Mesendoderm (in vitro differentiated cells): ENCODE measurements at places on chromosomes 6 and 20.
A peak's percentile ranks its signal among the peaks of the same experiment; 100 is the strongest.

GRCh38 chr20:62522748-62523396 lies 47.1 kb upstream of the GATA5 start:
- no peak for DNase-seq

DNA sequence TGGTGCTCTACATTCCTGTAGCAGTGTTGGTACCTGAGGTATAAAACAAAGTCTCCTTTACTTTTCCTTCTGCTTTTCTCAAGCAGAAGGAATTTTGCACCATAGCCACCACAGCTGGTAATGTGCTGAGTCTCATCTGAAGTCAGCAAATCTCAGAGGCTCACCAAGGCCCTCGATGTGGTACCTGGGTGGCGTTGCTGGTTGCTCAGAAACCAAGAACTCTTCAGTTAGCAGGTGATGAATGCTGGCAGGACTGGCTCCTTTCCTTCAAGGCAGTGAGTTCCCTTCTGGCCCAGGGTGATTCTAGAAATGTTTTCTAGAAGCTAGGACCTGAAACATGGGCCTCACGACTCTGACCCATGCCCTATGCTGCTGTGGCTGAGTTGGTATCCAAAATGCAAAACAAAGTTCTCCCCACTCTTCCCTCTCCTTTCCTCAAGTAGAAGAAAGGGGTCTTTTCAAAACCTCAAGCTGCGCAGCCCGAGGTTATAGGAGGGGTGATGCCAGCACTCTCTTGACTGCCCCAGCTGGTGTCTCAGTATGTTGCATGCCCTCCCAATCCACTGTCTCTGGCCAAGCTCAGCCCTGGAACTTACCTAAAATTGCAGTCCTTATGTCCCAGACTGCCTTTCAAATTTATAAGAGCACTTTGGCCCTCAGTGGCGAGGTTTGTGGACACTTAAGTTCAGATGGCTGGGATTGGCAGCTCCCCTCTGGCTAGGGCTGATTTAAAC lies 592.3 kb downstream of the FRK start:
- peak; percentile 6 for DNase-seq

DNA sequence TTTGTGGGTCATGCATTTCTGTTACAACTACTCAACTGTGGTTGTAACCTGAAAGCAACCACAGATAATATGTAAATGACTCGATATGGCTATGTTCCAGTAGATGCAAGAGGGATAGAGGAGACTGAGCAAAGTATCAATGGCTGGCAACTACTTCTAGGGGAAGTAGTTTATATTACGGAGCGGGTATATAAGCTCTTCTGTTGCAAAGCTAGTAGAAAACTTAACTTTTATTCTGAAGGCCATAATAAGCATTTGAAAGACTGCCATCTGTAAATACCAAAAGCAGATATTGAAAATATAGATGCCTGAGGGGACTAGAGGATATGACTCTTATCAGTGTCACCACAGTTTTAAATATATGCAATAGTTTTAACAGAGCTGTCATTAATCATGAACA lies 655.3 kb downstream of the PHF3 start:
- DNase-seq: no peak

GRCh38 chr20:46232539-46232938 lies 75.8 kb downstream of the CDH22 start:
- no peak for DNase-seq

- peak; percentile 88 for DNase-seq
Measured at GRCh38 chr20:18144541-18145099, 7.0 kb downstream of the KAT14 start.

- DNase-seq: no peak
Measured at GRCh38 chr6:133938533-133938932, 14.5 kb upstream of the TBPL1 start.

- no peak for DNase-seq
Measured at GRCh38 chr6:155521719-155522118, 66.1 kb upstream of the NOX3 start.

DNA sequence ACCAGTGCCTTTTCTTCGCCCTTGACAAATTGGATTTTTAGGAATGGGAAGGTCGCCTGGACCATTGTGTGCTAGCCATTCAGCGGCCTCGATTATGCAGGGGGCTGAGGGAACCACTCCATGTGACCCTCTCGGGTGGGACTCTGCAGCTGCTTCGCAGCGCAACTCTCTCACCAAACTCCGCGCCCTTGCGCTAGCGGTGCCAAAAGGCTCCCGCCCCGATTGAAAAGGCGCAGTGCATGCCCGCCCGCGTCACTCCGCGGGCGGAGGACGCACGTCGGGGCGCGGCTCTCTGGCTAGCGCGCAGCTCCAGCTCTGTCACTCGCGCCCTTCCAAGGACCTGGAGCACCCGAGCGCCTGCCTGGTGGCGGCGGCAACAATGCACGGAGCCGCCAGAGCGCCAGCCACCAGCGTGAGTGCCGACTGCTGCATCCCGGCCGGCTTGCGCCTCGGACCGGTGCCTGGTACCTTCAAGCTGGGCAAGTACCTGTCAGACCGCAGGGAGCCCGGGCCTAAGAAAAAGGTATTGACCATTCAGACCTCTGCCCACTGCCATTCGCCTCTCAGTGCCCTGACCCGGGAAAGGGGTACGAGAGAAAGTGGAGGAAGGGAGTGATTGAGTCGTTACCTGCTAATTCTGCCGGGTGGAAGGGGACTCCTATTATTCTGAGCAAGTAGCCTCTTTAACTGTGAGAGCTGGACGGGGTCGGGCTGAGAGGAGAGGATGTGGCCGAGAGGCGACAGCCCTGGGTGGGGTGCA lies at the start of gene PRDM13:
TSS of gene PRDM13 (plus strand) at position 178 of the 760 bp plus-strand sequence. CDS start at position 380, 202 bp downstream.
- peak; percentile 51 for DNase-seq

DNA sequence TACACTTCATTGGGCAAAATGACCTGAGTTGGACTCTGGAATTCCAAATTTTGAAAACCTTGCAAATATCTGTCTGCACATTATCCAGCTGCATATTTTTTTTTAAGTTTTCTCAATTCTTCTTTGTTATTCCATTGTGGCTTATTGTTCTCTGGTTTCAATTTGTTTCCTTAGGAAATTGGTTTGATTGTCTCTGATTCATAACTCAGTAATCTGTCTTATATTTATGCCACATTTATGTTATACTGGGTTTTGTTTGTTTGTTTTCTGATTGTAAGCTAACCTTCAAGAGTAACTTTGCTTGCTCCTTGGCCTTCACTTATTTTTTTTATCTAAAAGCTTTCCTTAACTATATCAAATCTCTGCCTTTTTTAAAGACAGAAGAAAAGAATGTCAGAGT lies 193.3 kb upstream of the PLCB4 start:
- DNase-seq: no peak

DNA sequence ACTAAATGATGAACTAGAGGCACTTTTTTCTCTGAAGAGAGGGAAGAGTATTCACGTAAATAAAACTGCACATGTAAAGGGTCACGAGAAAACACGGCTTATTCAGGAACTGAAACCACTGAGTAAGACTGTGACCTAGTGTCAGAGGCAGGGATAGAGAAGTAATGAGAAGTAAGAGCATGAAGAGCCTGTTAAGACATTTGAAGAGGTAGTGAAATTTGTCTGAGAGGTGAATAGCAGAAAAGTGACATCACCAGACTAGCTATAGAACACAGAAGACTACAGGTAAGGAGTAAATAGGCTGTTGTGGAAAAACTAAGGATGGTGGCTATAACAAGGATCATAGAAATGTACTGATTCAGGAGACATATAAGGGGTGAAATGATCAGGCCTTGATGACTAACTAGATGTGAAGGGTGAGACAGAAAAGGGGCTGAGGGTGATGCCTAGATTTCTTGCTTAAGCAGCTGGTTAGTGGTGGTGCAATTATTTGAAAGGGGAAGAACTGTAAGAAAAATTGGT lies 76.8 kb downstream of the REV3L start:
- no peak for DNase-seq

- DNase-seq: no peak
Measured at GRCh38 chr6:84582997-84583396, 181.4 kb downstream of the TBX18 start.

DNA sequence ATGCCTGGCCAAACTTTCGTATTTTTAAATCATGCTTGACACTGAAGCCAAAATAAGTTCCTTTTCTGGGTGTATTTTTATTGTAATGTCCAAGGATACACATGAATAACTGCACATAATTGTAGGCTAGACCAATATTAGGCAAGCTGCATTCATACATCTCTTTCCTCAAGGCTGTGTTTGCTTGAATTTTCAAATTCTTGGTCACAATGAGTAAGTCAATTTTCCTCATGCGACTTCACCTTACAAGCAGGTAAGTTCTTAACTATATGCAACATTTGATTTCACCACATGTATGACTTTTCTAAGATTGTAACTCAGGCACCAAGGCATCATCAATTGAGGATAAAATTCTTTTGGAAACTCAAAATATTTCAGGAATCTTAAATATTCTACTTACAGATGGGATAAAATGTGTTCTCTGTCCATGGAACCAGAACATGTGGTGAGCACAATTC lies 112.4 kb upstream of the ZNF217 start:
- DNase-seq: no peak

- peak; percentile 6 for DNase-seq
Measured at GRCh38 chr6:123838505-123839234, 35.0 kb downstream of the NKAIN2 start.

DNA sequence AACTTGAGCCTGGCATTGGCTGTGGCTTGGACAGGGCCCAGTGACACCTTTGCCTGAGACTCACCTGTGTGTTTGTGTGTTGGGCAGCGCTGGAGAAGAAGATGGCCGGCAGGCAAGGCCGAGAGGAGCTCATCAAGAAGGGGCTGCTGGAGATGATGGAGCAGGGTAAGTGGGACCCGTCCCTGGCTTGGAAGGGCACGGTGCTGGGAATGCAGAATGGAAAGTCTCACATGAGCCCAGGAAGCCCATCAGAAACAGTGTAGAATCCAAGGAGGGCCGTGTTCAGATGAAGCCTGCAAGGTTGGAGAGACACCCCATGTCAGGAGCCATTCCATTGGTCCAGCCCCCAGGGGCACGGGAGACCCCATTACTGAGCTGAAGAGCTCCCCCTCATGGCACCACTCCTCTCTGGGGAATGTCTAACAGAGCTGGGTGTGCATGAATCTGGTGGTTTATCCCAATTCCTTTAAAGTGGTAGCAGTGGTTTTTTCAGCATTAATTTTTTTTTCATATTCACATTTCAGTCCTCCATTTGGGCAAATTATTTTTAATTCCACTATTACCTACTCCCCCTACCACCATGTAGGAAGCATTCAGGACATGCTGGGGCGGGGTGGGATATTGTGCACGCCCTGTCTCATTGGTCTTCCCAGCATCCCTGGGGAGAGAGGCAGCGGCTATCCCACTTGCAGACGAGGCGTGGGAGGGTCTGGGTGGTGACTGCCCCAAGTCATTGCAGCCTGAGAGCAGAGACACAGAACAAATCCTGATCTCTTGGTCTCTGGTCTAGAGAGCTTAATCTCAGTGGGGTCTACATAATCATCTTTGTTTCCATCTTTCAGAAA lies 143.6 kb downstream of the PHACTR3 start:
- no peak for DNase-seq

GRCh38 chr6:96851858-96852257 lies 14.6 kb upstream of the GPR63 start:
- DNase-seq: no peak

- DNase-seq: peak; percentile 37
Measured at GRCh38 chr6:90859612-90860011, 272.7 kb upstream of the MAP3K7 start.

DNA sequence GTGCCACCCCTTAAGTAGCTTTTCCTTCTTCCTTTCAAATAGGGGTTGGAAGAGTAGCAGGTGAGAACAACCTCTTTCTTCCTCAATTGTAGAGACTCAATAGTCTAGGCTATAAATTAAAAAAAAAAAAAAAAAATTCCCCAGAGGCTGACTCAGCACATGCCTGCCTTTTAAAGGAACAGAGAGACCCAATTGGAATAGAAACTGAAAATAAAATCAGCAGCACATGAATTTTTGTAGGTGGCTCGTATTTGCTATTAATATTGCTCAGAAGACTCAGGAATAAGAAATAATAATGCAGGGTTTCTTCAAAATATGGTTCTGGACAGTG lies 19.3 kb downstream of the TOP1 start:
- DNase-seq: no peak

DNA sequence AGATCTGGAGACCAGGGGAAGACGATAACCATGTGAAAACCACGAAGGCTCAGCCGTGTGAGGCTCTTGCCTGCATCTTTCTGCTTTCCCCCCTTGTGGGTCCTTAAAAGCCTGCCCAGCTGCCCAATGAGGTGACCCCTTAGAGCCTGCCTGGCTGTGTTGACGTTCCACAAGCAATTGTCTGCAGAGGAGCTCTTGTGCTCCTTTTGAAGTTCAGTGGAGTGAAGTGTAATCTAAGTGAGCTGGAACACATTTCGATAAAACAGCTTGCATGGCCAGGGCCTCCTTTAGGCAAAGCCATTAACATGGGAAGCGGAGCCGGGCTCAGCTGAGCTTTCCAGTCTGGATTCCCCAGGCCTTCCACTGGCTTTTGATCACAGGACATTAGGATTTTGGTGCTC lies 27.3 kb upstream of the TCP11 start:
- no peak for DNase-seq

DNA sequence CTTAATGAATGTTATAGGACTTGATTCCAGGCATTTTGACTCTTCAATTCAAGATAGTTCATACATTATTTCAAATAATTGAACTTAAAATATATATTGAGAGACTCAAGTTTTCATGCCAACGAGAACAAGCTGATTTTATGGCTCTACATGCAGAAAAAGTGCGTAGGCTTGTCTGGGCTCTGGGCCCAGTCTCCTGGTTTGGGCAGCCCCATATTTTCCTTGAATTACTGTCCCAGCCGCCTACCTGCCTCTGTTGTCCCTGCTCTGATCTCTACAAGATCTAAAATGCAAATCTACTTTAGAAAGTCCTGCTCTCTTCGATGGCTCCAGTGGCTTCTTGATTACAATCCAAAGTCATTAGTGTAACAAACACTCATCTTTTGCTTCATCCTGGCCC lies 537.4 kb upstream of the CHD6 start:
- DNase-seq: no peak

- DNase-seq: no peak
Measured at GRCh38 chr6:78910010-78910409, 42.7 kb downstream of the IRAK1BP1 start.

DNA sequence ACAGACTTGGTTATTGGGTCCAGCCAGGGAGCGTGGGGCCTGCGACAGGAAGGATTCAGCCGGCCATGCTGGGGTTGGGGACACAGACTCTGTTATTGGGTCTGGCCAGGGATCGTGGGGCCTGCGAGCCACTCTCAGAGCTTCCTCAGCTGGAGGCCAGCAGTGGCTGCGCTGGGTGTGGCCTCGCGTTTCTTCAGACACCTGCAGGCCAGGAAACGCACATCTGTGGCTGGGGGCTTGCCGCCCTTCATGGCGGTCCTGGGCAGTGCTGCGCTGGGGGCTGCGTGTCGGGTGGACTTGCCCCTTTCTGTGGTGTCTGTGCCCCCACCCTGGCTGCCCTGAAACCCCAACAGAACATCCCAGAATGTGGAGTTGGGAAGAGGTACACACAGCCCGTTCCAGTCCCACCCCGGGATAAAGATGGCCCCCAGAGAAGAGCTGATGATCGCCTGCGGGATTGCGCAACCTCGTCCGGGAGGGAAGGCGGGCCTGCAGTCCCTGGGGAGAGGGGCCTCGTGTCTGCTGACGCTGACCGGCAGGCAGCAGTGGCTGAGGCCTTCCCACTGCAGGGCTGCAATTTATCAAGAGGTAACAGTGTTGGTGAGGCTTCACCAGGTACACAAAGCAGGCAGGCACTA lies 16.9 kb upstream of the MTG2 start:
- DNase-seq: no peak
